ENCODE measurements at places on chromosomes 4 and X. TPM values are rescaled to one million over a fixed set of nuclear protein-coding genes. Genes with fewer than 3 reads are reported as not detected.

- DNase-seq: no peak
Observed at GRCh38 chr4:40283413-40283812, 51.7 kb upstream of the CHRNA9 start.

DNA sequence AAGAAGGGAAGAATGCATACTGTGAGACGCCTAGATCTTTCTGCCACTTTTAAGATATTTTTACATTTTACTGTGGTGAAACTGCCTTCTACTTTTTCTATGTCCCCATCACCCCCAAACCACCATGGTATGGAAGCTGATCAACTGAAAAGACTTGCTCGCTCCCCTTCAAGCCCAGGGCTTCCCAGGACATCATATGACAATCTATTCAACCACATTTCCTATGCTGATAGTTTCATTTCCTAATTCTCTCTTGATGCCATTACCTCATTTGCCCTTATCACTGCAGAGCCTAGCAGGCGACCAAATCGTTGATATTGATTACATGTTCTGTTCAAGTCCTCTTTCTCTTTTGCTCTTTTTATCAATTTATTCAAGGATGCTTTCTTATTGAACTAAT lies 40.1 kb upstream of the KLHL34 start:
- DNase-seq: peak; percentile 66

- peak; percentile 61 for DNase-seq
Observed at GRCh38 chrX:150362599-150363481, at the start of gene MAMLD1. Gene MAMLD1, plus strand, starts transcription at chrX:150363317. Its CDS starts 82,200 bp downstream, at chrX:150445517.

CSAG1 gene
- polyA plus RNA-seq: not detected

AMOT gene
- 1.2 TPM for polyA plus RNA-seq

KIAA1210 gene
- not detected for polyA plus RNA-seq

DNA sequence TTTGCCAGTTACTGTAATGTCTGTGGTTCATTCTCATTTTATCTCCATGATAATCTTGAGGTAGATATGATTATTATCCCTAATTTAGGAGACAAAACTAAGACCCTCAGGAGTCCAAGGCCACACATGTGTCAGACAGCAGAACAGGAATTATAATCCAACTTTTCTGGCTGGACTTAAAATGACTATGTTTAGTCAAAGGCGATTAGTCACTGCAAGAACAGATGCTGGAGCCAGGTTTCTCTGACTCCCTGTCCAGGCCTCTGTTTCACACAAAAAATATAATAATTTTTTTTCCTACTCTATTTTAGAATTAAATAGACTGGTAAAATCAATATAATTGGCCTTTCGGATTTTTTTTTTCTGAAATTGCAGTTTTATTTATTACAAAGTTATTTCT lies 56.7 kb upstream of the TMEM131L start:
- no peak for DNase-seq

All from B cell (primary cell).